ENCODE measurements at places on chromosomes 16 and 17.

- DNase-seq = no peak
Measured at GRCh38 chr16:49116873-49117272, 164.8 kb downstream of the CBLN1 start.

- DNase-seq = no peak
Measured at GRCh38 chr17:33593991-33594390, 300.9 kb upstream of the ASIC2 start.

GRCh38 chr17:31573047-31573446, 181.6 kb downstream of the RAB11FIP4 start:
- DNase-seq = no peak

DNA sequence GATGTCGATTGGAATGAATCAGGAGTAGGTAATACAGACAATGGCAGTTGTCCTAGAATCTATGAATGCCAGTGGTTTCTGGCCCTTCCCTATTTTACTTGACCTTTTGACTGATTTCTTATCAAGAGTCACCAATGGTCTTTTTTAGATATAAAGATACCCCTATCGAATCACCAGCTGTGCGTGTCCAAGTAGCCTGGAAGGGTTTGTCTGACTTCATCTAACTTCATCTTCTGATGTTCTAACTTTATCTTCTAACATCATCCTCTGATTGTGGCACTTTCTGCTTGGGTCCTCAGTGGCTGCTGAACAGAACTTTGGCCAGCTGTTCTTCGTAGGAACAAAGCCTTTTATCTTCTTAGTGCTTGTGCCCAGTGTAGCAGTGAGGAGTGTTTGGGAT, 129.7 kb downstream of the MSI2 start:
- no peak for DNase-seq

GRCh38 chr16:11078812-11079459, 134.6 kb downstream of the CLEC16A start:
- DNase-seq = no peak

- no peak for DNase-seq
Measured at GRCh38 chr16:49487746-49488145, 114.1 kb downstream of the C16orf78 start.

DNA sequence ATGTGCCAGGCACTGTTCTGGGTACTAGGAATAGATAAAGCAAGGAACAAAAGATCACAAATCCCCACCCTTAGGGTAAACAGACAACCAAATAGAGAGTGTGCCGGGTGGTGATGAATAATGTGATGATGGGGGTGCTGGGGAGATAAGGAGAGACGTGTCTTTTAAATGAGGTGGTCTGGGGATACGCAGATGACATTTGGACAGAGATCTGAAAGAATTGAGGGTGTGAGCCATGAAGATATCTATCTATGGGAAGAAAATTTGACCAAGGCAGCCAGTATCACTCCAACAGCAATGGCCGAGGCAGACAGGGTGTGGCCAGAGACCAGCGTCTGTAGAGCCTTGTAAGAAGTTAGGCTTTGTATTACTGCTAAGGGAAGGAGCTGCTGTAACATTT, 165.3 kb downstream of the MRTFB start:
- no peak for DNase-seq

DNA sequence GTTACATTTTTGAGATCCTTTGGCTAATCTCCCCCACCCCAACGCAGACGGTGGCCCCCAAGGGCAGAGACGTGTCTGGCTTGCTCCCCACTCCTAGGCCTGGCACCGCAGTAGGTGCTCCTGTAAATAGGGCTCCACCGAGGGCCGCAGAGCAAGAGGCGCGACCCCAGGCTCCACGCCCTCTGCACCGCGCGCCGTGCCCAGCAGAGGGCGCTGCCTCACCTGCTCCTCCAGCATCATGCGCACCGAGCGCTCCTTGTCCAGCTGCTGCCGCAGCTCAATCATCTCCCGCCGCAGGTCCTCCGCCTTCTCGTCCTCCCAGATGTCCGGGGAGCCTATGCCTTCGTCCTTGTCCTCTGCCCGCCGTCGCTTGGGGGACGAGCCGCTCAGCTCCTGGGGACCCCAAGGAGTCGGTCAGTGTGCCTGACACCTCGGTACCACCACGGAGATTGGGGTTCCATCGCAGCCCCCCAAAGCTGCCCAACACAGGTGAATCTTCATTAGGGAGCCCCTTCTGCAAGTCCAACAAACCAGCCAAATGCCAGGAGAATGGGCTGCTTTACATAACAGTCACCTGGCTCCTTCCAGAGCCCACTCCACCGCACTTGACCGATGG, 11.2 kb downstream of the TFAP4 start:
- DNase-seq = no peak

DNA sequence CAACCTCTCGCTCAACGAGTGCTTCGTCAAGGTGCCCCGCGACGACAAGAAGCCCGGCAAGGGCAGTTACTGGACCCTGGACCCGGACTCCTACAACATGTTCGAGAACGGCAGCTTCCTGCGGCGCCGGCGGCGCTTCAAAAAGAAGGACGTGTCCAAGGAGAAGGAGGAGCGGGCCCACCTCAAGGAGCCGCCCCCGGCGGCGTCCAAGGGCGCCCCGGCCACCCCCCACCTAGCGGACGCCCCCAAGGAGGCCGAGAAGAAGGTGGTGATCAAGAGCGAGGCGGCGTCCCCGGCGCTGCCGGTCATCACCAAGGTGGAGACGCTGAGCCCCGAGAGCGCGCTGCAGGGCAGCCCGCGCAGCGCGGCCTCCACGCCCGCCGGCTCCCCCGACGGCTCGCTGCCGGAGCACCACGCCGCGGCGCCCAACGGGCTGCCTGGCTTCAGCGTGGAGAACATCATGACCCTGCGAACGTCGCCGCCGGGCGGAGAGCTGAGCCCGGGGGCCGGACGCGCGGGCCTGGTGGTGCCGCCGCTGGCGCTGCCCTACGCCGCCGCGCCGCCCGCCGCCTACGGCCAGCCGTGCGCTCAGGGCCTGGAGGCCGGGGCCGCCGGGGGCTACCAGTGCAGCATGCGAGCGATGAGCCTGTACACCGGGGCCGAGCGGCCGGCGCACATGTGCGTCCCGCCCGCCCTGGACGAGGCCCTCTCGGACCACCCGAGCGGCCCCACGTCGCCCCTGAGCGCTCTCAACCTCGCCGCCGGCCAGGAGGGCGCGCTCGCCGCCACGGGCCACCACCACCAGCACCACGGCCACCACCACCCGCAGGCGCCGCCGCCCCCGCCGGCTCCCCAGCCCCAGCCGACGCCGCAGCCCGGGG, 1.3 kb downstream of the FOXC2 start:
- DNase-seq = no peak

- no peak for DNase-seq
Measured at GRCh38 chr16:81201267-81201666, 37.2 kb upstream of the BCO1 start.

DNA sequence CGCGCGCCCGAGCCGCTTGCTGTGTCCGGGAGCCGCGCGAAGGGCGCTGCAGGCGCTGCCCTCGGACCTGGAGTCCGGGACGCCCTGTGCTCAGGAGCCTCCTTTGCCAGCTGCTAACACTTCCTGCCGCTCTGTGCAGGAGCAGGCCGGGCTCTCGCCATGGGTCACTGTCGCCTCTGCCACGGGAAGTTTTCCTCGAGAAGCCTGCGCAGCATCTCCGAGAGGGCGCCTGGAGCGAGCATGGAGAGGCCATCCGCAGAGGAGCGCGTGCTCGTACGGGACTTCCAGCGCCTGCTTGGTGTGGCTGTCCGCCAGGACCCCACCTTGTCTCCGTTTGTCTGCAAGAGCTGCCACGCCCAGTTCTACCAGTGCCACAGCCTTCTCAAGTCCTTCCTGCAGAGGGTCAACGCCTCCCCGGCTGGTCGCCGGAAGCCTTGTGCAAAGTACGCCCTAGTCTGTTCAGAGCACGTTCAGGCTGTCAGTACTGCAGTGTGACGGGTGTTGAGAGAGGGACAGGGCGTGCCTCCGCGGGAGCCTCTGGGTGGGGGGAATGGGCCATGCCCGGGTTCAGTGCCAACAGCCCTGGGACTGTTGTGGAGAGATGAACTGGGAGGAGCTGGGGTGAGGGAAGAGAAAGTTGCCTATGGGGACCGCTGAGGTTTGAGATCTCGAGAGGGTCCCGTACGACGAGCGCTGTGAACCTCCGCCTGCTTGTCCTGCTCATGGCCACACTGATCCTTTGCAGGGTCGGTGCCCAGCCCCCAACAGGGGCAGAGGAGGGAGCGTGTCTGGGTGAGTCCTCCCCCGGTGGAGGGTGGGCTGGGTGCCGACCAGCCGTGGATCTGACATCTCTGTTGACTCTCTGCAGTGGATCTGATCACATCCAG, 1.3 kb downstream of the ZNF276 start:
- DNase-seq = no peak

GRCh38 chr16:52227851-52228250, 319.1 kb downstream of the TOX3 start:
- no peak for DNase-seq

GRCh38 chr16:15653227-15653626, 3.2 kb downstream of the NDE1 start:
- no peak for DNase-seq

- DNase-seq = no peak
Measured at GRCh38 chr17:61411261-61412142, 11.9 kb downstream of the TBX2 start.

DNA sequence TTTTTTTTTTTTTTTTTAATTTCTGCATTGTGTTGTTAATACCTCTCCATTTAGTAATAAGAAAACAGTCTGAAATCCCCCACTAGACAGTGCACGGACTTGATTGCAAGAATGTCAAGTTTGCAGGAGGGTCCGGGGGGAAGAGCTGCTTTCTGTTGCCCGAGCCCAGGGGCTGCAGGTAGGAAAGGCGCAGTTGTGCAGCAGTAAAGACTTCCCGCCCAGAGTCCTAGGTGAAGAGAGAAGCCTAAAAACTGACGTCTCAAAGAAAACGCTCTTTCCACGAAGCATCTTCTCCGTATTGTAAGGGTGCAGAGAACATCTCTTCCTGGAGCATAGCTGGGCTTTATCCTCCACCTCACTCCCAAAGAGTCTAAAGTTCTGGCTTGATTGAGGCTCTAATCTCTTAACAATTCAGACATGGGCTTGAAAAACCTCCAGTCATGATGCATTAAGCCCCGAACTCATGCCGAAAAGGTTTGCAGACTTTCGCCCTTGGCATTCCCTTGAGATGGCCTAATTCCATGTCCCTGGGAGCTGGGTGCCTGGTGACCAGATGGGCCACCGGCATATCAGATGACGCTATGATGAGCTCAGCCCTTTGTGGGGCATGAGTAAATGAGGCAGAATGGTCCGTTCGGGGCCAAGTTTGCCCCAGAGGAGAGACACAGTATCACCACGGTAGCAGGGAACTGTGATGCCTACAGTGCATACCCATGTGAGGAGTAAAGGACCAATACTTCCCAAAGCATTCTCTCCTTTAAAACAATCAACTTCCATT, 436.2 kb upstream of the ZFHX3 start:
- DNase-seq = no peak

DNA sequence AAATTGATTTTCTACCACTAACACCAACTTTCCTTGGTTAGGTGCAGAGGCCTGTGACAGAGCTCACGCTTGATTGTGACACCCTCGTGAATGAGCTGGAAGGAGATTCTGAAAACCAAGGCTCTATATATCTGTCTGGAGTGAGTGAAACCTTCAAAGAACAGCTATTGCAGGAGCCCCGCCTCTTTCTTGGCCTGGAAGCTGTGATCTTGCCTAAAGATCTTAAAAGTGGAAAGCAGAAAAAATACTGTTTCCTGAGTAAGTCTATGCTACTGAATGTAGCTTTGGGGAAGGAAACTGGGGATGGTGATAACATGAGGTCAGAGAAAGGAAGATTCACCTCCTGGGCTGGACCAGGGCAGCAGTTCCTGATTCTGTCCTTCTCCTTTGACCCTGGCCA, 38.3 kb downstream of the REXO5 start:
- no peak for DNase-seq

DNA sequence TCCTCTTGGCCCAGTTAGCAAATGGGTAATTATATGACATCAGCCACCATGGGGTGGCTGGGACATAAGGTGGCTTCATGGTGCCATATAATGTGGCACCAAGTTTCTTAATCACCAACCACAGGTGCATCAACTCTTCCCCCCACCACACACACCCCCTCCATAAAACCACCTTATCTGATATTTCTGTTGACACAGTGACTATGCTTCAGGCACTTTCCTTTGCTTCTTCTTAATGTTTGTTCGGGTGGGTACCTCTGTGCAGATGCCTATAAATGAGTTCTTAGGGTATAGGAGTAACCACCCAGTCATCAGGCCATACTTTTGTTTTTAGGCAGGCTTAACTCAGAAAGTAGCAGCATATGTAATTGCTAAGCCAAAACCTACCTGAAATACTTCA, 29.5 kb downstream of the RNF43 start:
- no peak for DNase-seq

Data from NCI-H1436 treated with DMSO at 0.1 percent for 48 hours (cell line).